HT1080 (cell line): ENCODE measurements at places on chromosomes 7 and 10.

DNA sequence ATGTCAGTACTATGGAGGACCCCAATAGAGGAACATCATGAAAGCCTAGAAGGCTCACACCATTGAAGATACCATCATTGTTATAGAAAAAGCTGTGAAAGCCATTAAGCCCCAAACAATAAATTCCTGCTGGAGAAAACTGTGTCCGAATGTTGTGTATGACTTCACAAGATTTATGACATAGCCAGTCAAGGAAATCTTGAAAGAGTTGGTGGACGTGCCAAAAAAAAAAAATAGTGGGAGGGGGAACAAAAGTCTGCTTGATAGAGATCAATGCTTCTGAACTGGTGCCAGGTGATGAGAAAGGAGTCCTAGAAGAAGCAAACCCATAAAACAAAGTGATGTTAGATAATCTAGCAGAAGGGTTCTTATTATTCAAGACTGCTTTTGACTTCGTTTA lies 41.2 kb downstream of the RALA start:
- no peak for DNase-seq

GRCh38 chr7:45975367-45975766 lies 54.3 kb upstream of the IGFBP3 start:
- no peak for DNase-seq

DNA sequence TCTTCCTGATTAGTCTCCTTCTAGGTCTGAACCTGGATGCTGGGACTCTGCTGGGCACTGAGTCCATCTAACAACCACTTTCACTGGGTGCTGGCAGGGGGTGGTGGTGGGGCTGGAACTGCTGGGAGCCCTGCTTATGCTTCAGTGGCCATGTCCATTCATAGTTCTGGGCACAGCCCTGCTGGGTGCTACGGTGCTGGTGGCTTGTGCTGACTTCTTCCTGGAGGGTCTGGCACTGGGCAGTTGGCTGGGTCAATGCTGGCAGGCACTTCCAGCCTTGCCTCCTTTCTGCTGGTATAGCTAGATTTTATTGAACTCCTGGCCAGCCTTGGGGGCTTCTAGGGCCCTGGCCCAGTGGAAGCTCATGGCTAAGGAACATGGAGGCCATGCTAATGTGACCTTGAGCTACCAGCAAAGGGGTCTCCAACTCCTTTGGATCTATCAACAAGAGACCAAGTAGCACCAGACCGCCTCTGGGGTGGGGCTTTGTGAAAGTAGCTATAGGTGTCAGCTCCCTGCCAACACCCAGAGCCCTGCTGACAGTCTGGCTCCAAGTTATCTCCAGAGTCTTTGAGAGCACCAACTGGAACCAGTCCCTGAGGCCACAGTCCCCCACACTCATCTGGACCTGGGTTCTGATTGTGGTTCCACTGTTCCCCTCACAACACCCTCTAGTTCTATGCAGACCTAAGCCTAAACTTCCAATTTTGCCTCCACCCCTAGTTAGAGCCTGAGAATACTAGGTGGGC lies 99.6 kb downstream of the MAGI2 start:
- no peak for DNase-seq

DNA sequence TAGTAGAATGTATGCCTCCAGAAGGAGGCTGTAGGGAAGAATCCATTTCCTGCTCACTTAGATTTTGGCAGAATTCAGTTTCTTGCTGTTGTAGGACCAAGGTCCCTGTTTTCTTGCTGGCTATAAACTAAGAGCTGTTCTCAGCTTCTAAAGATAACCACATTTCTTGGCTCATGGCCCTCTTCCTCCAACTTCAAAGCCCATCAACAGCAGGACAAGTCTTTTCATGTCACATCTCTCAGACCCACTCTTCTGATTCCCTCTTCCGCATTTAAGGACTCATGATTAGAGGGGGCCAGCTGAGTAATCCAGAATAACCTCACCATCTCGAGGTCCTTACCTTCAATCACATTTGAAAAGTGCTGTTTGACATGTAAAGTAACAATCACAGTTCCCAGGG lies 8.2 kb upstream of the LSM8 start:
- DNase-seq = no peak

DNA sequence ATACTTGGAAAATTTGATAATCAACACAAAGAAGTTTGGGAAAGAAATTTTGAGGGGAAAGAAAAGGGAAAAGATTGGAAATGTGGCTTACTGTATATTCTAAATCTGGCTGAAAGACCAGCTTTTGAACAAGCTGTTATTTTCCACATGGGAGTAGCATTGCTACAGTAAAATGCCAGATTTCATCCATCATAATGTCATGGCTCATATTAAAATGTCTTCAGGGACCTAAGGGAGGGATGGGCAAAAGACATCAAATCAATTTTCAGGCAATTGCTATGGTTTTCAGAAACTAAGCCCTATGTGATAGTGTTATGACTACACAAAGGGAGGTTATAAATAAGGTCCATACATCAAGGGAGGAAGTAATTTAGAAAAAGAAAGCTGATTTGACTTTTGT lies 1116.9 kb upstream of the CELF2 start:
- no peak for DNase-seq

DNA sequence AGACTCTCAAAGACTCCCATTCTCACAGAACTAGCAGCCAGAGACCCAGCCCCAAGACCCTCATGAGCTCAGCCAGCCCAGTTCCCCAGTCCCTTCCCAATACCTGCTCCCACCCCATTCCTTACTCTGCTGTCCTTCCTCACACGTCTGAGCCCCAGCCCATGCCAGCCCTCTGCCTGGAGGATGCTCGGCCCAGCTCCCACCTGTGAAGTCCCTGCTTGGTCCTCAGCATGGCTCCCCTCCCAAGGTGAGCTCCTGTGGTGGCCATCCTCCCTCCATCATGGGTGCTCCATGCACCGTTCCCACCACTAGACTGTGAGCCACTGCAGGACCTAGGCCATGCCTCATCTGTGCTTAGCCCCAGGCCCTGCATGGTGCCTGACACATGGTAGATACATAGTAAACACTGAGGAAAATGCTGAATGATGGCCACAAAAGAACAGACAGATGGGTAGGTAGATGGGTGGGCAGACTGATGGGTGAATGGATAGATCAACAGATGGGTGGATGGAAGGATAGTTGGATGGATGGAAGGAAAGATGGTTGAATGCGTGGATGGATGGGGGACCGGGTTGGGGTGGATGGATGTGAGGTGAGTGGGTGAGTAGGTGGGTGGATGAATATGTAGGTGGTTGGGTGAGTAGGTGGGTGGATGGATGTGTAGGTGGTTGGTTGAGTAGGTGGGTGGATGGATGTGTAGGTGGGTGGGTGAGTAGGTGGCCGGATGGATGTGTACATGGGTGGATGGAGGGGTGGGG lies 138.9 kb downstream of the GRID1 start:
- DNase-seq = no peak
